ENCODE measurements at places on chromosomes 2 and 18.
A peak's percentile ranks its signal among the peaks of the same experiment; 100 is the strongest.

DNA sequence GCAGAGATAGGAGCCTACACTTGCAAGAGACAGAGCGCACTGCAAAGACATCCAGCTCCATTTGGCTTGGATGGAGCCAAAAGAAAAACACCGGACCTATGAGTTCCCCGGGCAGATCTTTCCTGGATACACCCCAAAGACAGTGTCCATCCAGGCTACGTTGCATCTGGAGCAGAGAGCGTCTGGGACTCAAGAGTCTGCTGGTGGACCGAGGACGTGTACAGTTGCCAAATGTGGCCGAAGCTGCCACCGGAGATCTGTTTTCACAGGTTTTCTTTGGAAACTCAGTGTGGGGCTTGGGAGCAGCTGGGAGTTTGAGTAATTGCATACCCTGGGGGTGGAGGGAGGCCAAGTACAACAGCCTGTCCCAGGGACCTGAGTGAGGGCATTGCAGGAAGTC is 192.3 kb upstream of the OSR1 start:
- DNase-seq = no peak

DNA sequence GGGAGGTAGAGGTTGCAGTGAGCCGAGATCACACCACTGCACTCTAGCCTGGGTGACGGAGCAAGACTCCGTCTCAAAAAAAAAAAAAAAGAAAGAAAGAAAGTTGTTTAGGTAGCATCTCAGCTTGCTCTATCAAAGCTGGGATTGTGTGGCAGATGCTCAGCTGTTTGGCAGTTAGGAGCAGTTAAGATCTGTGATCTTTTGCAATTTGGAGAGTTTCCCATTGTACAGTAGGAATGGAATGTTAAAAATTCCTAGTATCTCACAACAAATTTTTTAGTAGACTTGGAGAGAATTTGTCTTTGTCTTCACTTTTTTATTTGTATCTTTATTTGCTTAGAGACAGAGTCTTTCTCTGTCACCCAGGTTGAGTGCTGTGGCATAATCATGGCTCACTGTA is 122.9 kb upstream of the UNC80 start:
- DNase-seq = no peak

DNA sequence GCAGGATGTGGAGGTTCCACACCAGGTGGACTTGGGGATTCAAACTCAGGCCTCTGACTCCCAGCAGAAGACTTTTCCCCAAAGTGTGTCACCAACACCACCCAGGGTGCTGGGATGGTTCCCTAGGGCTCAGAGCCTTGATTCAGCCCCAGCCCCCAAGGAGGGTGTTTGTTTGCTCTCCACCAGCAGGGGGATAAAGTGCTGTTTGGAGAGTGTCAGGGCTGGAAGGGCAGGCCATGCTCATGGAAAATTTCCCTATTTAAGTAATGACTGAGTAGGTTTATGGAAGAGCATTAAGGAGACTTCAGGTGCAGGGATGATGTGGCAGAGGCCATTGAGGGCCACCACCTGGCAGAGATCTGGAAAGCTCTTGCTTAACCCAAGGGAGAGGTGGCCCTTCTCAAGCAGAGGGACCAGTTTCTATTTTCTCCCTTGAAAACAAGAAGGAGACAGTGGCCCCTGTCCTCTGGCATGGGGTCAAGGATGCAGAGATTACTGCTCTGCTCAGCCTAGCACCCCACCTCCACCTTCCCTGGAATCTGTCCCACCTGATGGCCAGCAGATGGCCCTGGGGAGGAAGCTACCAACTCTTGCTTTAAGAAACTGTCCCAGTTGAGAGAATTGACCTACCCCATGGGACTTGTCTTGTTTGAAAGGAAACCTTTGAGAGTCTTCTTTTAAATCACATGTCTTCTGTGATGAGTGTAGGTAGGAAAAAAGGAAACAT is 122.1 kb downstream of the ACOXL start:
- peak; percentile 23 for DNase-seq

- DNase-seq = no peak
Measured at GRCh38 chr18:54967786-54968185, 8.5 kb upstream of the CCDC68 start.

DNA sequence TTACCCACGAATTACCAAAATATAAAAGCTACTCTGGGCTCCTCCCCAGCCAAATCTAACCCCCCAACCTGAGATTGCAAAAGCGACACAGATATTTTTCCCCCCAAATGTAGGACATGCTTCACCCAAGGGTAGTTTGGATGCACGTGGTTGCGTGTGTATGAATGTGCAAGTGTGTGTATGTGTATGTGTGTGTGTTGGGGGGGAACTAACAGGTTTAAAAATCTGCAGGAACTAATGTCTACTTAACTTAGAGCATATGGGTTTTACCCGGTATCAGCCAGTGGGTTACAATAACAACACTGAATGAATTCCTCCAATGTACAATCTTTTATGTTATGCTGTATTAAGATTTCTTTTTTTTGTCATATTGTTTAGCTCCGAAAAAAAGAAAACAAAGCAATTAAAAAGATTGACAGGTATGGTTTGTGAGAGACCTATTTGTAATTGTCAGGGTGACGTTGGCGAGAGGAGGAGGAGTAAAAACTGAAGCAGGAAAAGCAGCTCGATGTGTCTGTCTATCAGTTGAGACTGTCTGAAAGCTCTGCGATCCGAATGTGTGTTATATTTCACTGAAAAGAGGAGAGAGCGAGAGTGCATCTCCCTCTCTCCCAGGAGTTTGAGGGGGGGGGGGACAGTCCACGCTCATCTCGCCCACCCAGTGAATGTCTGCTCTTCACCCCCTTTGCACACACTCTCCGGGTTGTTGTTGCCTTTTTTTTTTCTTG is at the start of gene TSHZ1:
Gene TSHZ1, plus strand, starts transcription at position 524 of the 728 bp plus-strand sequence. CDS start 1,080 bp downstream, outside the sequence.
- peak; percentile 72 for DNase-seq

DNA sequence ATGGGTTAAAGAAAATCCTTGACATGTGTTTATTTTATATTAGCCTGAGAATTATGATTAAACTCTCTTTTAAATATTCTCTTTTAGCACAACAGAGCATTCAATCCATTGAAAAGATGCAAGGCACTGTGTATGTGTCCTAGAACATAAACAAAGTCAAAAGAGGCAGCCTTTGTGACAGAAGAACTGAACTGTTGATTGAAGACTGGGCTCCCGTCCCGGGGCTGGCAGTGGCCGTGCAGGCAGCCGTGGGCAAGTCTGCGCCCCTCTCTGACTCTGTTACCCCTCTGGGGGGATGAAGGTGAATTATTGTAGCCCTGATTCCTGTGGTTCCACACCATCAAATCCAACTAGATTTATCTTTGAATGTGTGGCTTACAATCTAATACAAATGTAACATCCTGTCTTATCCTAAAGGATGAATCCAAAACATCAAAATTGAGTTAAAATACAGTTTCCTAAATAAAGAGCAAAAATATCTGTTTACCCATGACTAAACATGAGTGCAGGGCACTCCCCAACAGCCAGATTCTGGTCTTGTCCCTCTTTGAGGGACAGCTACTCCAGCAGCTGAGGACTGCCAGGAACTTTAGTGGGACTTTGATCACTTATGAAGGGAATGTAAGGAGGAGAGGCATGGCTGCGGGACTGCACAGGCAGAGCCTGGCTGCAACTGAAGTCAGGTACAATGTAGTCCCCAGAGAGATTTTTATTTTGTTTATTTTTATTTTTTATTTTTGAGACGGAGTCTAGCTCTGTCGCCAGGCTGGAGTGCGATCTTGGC is 37.3 kb upstream of the SH3BP4 start:
- no peak for DNase-seq

DNA sequence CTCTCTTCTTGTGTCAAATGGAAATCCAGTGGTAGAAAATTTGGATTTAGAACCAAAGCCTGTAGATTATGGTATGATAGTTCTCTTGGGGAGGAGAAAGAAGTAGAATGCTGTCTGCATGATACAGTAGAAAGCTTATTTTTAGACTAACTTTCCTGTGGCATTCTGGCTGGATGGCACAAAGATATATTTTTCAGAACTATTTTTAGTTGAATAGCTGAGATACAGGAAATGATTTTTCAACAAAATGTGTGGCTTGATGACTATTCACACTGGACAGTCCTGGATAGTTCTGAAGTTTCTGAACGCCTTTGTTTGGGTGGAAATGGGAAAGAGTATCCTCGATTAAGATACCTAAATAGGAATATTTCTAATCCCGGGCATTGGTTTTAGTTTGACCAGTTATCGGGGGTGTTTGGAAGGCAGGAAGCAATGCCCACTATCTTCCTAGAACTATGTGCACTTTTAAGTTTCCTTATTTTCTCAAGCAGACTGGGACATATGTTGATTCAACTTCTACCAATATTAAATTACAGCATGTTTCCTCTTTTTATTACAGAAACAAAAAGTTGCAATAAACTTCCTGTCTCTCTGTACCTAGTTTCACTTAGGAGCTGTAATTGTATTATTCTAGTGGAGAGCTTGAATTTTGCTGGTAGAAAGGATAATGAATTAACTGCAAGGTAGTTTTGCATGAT is 32.1 kb downstream of the GDF7 start:
- DNase-seq = peak; percentile 61

GRCh38 chr2:108805032-108805431 is 18.5 kb downstream of the CCDC138 start:
- no peak for DNase-seq

- DNase-seq = no peak
Measured at GRCh38 chr2:145961846-145962245, 1441.9 kb upstream of the ZEB2 start.

DNA sequence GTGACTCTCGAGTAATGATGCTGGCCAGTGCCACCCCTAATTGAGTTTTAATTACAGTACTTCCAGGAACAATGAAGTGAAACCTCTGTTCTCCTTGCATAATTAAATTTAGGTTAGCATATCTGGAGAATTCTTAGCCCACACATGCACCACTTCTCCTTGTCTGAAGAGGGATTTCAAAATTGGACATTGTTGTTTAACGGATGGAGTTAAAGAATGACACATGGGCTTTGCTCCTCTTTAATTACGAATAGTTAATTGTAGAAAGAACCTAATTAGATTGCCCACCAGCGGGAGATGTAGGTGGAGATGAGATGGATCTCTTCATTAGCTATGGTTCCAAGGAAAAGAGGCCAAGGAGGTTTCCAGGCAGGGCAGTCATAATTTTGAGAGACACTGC is 33.1 kb upstream of the EN1 start:
- no peak for DNase-seq

- peak; percentile 48 for DNase-seq
Measured at GRCh38 chr18:47777626-47778025, 152.8 kb downstream of the SMAD2 start.

- no peak for DNase-seq
Measured at GRCh38 chr2:182404092-182404491, 22.7 kb downstream of the PDE1A start.

- DNase-seq = no peak
Measured at GRCh38 chr2:197668296-197668695, 7.1 kb downstream of the RFTN2 start.

GRCh38 chr2:11532416-11533055 is 1.3 kb upstream of the GREB1 start:
- DNase-seq = no peak

- DNase-seq = peak; percentile 77
Measured at GRCh38 chr2:235766278-235766677, 272.4 kb downstream of the AGAP1 start.

DNA sequence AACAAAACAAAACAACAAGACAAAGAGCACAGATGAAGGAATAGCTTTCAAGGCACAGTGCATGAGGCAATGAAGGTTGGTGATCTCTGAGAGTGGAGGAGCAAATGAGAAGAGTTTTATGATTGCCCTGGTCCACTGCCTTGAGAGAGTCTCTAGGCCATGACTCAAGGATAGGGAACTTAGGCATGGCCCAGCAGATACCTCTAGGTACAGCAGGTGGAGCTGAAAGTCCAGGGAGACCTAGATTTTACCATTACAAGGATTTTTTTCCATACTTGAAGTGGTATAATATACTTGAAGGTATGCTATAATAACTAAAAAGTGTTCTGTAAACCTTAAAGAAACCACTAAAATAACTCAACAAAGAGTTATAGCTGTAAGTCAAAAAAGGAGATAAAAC is 239.5 kb upstream of the KLHL29 start:
- no peak for DNase-seq

GRCh38 chr18:46167971-46168370 is 63.8 kb downstream of the HAUS1 start:
- DNase-seq = peak; percentile 44

GRCh38 chr2:72115110-72116080 is 32.3 kb downstream of the CYP26B1 start:
- DNase-seq = no peak

GRCh38 chr2:45895241-45895861 is 243.9 kb downstream of the PRKCE start:
- no peak for DNase-seq

GRCh38 chr2:234686088-234686890 is 189.4 kb upstream of the ARL4C start:
- DNase-seq = no peak

- no peak for DNase-seq
Measured at GRCh38 chr18:7084080-7085065, 33.2 kb downstream of the LAMA1 start.

DNA sequence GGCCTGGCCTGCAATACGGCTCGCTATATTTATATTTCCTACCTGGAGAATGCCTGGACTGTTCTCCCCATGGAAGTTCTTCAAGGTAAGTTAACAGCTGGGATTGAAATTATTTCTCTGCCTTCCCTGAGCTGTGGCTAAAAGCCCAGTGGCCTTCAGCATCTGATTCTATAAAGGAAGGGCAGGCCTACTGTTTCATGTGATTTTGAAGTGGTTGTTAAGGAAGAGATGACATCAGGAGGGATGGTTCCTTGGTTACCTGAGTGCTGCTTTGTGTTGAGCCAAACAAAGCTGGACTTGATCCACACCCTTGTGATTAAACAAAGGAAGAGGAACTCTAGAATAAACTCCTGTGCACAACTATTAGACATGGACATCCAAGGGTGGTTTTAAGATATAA is 61.6 kb downstream of the MFSD6 start:
- peak; percentile 23 for DNase-seq

GRCh38 chr18:49966090-49966489 is 152.8 kb upstream of the ACAA2 start:
- DNase-seq = no peak

DNA sequence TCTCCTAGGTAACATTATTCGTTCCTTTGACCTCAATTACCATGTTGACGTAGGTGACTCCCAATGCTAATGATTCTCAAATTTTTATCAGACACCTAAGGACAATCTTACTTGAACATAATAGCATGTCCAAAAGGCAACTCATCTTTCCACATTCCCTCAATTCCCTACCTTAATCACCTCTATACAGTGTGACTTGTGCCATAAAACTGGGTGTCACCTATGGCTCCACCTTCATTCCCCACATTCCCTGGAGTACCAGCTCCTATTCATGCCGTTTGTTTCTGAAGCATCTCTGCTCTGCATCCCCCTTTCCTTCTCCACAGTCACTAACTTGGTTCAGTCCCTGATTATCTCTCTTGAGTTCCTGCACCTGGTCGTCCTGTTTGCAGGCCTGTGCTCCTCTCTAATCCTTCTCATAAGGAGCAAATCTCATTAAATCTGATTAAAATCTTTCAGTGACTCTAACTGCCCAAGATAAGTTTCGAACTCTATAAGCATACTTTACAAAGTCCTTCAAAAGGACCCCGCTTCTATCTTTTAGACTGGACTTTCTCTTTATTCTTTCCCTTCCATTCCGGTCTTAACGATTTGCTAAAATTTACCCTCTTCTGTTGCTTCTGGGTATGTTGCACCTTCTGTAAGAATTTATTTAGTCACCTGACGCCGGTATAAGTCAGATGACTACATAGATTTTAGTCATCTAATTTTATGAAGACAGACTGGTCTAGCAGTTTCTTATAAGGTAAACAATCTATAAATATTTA is 128.7 kb downstream of the OSBPL1A start:
- no peak for DNase-seq

All from suppressor macrophage treated with lipopolysaccharide for 4 hours (primary cell).